ENCODE measurements at places on chromosomes 5 and 9.
A peak's percentile ranks its signal among the peaks of the same experiment; 100 is the strongest.

DNA sequence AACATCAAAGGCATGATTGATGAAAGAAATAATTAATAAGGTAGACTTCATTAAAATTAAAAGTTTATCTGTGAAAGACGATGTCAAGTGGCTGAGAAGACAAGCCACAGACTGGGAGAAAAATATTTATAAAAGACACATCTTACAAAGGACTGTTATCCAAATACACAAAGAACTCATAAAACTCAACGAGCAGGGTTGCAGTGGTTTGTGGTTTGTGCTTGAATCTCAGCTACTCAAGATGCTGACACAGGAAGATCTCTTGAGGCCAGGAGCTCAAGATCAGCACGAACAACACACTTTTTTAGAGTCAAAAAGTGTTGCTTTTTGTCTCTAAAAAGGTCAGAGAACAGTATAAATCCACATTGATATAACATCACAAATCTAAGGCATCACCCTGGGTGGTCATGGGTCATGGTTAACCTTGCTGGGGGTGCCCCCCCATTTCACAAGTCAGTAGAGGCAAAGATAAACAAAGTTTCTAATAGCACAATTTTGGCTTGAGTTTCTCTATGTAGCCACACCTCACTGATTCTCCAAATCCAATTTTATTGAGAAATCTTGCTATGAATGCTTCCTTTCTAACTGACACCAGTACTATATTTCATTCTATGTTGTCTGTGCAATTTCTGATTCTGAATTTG lies 342.9 kb upstream of the RPS23 start:
- peak; percentile 1 for DNase-seq

- no peak for DNase-seq
Observed at GRCh38 chr5:77832938-77833337, 56.8 kb upstream of the TBCA start.

DNA sequence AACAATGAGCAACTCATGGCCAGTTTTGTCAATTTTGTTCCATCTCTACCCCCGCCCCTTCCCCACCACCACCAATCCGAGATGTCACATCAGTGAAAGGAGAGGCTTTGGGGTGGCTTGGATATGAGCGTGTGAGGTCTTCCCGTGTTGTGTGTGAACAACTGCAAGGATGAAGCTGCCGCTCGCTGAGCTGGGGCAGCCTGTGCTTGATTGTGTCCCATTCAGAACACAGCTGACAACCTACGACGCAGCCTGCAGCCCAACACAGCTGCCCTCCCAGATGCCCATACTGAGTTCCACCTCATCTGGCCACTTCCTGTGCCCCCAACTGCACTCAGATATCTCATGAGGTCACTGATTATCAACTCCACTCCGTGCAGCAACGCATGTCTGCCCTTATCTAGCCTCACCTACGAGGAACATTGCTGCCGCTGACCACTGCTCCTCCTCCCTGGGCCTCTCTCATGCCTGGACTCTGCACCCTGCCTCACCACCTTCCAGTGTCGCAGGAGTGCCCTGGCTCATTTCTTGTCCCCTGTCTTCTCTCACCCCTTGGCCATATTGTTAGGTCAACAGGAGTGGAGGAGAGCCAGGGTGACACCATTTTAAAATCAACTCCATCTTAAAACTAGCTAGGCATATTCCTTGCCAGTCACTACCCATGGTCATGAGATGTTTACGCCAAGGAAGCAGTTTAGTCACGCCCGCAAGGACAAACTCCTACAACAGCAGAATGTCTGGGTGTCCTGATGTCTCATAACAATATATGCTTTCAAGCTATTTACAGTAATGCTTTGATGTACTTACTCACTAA lies 7.3 kb upstream of the IL4 start:
- no peak for DNase-seq

GRCh38 chr5:148725675-148726074 lies 71.3 kb upstream of the HTR4 start:
- DNase-seq, result no peak

- no peak for DNase-seq
Observed at GRCh38 chr5:58335518-58335917, 124.4 kb downstream of the PLK2 start.

- no peak for DNase-seq
Observed at GRCh38 chr9:12972608-12973589, 198.1 kb downstream of the LURAP1L start.

- no peak for DNase-seq
Observed at GRCh38 chr5:32163785-32164184, 10.3 kb downstream of the GOLPH3 start.

GRCh38 chr5:80712919-80713318 lies 58.1 kb upstream of the DHFR start:
- DNase-seq, result no peak

DNA sequence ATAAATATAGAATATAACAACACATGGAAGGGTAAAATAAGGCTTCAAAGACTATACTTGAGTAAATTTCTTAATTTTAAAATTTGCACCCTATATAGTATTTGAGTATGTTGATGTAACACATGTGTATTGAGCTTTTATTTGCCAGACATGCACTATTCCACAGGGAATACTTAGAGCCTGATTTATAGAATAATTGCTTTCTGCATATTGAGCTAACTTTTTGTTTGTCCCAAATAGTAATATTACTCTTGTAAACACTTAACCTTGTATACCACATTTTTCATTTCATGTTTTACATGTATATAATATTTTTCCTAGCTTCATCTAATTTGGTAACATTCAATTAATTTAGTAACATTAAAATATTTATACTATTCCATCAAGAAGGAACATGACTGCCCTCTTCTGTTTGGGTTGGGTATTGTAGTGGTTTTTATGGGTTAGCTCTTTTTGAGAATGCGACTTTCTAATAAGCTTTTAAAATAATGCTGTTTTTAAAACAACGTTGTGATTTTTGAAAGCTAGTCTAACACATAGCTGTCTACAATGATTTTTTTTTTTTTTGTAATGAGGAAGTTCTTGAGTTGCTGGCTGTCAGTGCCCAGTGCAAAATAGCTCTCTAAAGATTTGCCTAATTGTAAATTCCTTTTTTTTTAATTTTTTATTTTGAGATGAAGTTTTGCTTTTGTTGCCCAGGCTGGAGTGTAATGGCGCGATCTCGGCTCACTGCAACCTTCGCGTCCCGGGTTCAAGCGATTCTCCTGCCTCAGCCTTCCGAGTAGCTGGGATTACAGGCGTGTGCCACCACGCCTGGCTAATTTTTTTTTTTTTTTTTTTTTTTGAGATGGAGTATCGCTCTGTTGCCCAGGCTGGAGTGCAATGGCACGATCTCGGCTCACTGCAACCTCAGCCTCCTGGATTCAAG lies 4.8 kb downstream of the SUB1 start:
- DNase-seq, result no peak

- DNase-seq, result no peak
Observed at GRCh38 chr5:107875833-107876232, 205.1 kb upstream of the EFNA5 start.

DNA sequence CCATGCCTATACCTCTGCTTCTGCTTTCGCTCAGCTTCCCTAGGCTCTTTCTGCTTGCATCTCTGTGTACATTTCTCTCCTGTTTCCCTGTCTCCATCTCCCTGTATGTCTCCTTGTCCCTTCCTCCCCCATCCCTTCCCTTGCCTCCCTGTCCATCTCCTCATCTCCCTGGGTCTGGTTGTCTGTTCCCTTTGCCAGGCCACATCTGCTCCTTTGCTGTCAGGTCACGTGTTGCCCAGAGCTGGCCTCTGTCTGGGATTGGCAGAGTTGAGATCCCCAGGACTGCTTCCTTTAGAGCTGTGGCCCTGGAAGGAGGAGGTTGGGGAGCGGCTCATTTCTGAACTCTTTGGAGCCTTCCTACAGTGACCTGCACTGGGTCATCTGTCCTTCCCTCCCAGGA lies 31.8 kb upstream of the PTGS1 start:
- no peak for DNase-seq

All from DMS79 (cell line).